Dermis blood vessel endothelial cell (primary cell): ENCODE measurements at places on chromosomes 12 and 14. TPM values are rescaled to one million over a fixed set of nuclear protein-coding genes. Genes with fewer than 3 reads are reported as not detected.

KLHL33 gene
- 0.09 and 0.17 TPM in 2 replicates for total RNA-seq

DNA sequence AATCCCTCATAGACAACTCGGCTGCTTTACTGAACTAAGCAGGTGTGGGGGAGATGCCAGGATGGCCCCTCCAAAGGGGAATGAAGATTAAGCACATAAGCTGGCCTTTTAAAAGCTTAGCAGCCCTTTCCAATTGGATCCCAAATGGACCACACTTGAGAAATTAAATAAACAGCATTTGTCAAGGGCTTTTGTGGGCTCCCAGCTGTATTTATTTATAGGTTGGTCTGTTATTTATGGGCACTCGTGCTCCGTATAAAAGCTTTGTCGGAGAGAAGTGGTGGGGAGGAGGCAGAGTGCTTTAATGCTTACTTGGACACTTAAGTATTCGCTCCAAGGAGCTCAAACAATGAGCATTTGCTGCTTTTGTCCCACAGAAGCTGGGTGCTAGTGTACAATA lies 580.2 kb downstream of the MED13L start:
- no peak for DNase-seq

KRT2 gene
- not detected in 2 replicates for total RNA-seq

GRCh38 chr12:112256780-112257179 lies 125.5 kb downstream of the HECTD4 start:
- no peak for DNase-seq

DNA sequence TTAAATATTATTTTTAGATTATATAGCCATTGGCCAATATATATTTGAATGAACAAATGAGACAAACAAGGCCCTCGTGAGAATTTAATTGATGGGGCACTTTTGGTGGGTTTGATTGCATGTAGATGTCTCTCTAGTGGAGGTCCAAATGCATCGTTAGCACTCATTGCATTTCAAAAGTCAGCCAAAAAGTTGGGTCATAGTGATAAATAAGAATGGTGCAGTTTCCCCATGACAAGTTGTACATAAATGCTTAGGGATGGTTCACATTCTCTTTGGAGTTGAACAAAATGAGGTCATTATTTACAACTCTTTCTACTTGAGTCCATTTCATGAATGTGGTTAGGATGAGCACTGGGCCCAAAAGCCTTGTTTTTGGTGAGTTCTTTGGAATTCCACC lies 1.0 kb downstream of the BEST3 start:
- no peak for DNase-seq

MYH6 gene
- total RNA-seq: not detected in 2 replicates
